ENCODE measurements at places on chromosomes 7 and 10.

- no peak for DNase-seq
- H3K4me3 ChIP-seq, result peak overlapping the region; percentile 92
- H3K27ac ChIP-seq, result no peak overlapping the region
- no peaks in the 10 kb centered on the region for H3K36me3 ChIP-seq
These were observed 1.3 kb downstream of the CNPY4 start for GRCh38 chr7:100120733-100121036.

DNA sequence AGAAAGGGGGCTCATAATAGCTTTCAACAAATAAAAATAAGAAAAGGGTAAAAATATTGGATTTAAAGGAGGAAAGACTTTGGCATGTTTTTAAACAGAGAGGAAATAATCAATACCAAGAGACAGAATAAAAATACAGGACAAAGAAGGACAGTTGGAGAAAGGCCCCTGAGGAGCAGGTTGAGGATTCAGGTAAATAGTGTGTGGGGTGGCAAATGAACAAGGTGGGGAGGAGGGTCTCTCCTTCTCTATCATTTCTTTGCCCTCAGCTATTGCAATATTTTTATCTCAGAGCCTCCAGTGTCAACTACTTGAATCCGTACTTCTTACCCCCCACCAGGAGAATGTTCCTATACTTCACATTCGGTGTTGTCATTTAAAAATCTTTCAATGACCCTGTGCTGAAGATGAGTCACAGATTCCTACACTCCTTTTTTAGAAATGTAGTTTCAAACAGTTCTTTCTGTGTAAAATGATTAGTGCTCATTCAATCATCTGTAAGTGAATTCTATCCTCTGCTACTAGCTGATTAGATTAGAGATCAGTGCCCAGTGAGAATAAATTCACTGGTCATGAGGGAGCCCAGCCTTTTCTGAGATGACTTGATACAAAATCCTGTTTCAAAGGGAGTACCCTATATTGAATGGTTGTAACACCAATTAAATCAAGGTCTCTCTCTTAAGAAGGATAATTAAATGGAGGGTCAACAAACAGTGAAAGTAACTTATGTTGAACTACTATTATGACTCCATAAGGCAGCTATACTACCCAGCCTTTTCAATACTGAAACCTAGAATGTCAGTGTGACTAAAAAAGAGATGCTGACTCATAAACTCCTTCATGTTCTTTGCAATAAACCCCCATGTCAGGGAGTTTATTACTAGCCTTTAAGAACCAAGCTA is 50.4 kb upstream of the WNT16 start:
- no peaks in the 10 kb centered on the region for H3K36me3 ChIP-seq
- no peak overlapping the region for H3K4me3 ChIP-seq
- no peak overlapping the region for H3K27ac ChIP-seq
- H3K4me1 ChIP-seq, result no peaks in the 10 kb centered on the region

- H3K36me3 ChIP-seq, result no peaks in the 10 kb centered on the region
- peaks cover 6% of the 10 kb centered on the region for H3K4me1 ChIP-seq
- no peak for DNase-seq
- no peak overlapping the region for H3K4me3 ChIP-seq
- peaks cover 12% of the 10 kb centered on the region for H3K27me3 ChIP-seq
- H3K27ac ChIP-seq, result no peak overlapping the region
These were observed 3.7 kb upstream of the ZFYVE27 start for GRCh38 chr10:97733256-97733655.

GRCh38 chr10:102620591-102621442 is 23.5 kb upstream of the TRIM8 start:
- H3K4me3 ChIP-seq, result no peak overlapping the region
- H3K27ac ChIP-seq, result no peak overlapping the region
- H3K4me1 ChIP-seq, result peaks cover 4% of the 10 kb centered on the region
- no peaks in the 10 kb centered on the region for H3K27me3 ChIP-seq
- no peaks in the 10 kb centered on the region for H3K36me3 ChIP-seq

- H3K4me1 ChIP-seq, result no peaks in the 10 kb centered on the region
- H3K36me3 ChIP-seq, result no peaks in the 10 kb centered on the region
- H3K4me3 ChIP-seq, result no peak overlapping the region
- H3K27me3 ChIP-seq, result no peaks in the 10 kb centered on the region
- no peak for DNase-seq
These were observed 37.0 kb upstream of the MINDY3 start for GRCh38 chr10:15897287-15897686.

GRCh38 chr10:17648243-17649035 is 4.5 kb downstream of the STAM start:
- H3K27me3 ChIP-seq, result no peaks in the 10 kb centered on the region
- H3K4me1 ChIP-seq, result peaks cover 10% of the 10 kb centered on the region
- H3K36me3 ChIP-seq, result no peaks in the 10 kb centered on the region
